ENCODE measurements at places on chromosomes 5 and 9.

GRCh38 chr5:9265441-9266287 is 280.2 kb downstream of the SEMA5A start:
- no peak for DNase-seq

- DNase-seq = no peak
These were observed 484.5 kb downstream of the DMAC1 start for GRCh38 chr9:7315116-7315515.

- no peak for DNase-seq
These were observed 9.8 kb upstream of the OLFM1 start for GRCh38 chr9:135077497-135078200.

- no peak for DNase-seq
These were observed 5.5 kb upstream of the CPEB4 start for GRCh38 chr5:173882632-173883031.

DNA sequence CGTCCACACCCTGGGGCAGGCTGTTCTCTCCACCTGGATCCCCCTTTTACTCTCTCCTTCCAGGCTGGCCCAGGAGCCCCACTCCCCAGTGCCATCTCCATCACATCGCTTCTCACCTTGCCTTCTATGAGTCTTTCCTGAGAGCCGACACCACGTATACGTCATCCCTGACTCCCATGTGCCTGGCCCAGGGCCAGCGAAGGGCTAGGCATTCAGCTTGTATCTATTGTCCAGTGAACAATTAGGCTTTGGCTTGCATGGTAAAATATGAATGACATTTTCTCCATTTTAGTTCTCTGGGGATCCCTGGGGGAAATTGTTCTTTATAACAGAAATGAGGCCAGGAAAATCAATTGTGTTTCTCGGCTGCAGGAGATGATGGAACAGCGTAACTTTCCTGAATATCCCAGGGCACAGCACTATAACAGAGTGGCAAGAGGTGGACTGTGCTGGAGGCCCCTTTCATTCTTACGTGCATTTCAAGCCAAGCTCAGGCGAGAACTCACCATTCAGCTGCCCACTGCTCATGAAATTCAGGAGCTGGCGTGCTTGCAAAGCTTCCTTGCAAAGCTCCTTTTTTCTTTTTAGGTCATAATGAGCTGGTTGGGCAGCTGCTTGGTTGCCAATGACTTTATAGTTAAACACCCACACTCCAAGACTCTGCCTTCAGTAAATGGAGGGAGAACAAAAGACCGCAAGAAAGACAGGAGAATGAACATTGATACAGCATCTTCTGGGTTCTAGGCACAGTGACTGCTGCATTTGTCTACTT is 37.7 kb downstream of the NSG2 start:
- DNase-seq = no peak

GRCh38 chr9:92514635-92515034 is 21.2 kb downstream of the ECM2 start:
- DNase-seq = no peak
